ENCODE measurements at places on chromosomes 1 and 21.

GRCh38 chr21:42400525-42400924, 3.2 kb upstream of the UBASH3A start:
- DNase-seq: no peak

- no peak for DNase-seq
Observed at GRCh38 chr1:106802181-106802580, 254.3 kb upstream of the PRMT6 start.

DNA sequence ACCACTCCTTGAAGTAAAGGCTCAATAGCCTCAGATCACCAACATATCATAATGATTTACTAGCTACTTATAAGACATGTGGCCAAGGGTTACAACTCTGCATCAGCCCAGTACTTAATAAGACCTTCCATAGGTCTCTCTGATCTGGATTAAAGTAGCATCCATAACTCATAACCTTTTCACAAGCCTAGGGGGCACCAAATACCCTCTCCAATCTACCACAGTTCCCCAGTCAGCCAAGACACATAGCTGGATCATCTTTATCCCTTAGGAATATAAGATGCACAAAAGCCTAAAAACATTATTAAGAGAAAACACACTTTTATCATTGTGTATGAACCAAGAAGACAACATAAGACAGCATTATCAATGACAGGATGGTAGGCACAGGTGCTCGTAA, 22.1 kb downstream of the SSX2IP start:
- no peak for DNase-seq

- no peak for DNase-seq
Observed at GRCh38 chr1:155861896-155862295, 2.5 kb downstream of the SYT11 start.
